Iris pigment epithelial cell (primary cell): ENCODE measurements at places on chromosomes 2 and 18.

DNA sequence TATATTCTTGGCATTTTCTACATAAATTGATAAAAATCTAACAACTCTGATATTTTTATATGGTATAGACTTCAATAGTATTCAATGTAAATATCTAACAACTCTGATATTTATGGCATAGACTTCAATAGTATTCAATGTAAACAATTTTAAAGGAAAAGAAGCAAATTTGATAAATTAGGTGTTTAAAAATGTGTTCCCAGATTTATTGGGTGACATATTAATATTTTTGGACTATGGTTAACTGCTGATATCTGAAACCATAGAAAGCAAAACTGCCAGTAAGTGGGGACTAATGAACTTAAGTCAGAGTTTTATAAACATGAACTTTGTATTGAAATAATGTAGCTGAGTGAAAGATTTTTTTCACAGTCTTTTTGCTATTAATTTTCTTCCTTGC is 1576.0 kb upstream of the DDX18 start:
- no peak for DNase-seq

DNA sequence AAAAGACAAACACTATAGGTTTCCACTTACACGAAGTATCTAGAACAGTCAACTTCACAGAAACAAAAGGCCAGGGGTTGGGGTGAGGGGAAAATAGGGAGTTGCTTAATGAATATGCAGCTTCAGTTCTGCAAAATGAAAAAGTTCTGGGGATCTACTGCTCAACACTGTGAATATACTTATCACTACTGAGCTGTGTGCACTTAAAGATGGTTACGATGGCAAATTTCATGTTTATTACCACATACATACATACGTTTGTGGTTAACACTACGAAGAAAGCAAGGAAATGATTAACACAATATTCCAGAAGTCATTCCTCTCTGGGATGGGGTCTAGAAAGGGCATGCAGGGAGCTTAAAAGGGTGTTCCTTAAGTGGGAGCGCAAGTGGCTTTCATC is 19.3 kb downstream of the MBOAT2 start:
- DNase-seq = peak; percentile 51

DNA sequence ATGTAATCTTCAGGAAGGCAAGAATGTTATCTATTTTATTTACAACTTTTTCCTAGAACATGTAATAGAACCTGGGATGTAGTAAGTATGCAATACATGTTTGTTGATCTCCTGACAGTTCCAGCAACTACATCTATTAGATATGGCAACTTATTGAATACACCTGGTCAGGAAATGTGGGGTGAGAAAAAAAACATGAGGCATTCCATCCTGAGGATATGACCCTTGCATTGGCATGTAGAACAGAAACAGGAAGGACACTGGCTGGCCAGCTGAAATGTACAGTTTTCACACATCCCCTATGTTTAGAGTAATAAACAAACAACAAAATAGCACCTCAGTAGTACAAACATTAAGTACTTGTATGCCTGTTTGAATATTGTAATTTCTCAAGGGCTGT is 272.6 kb upstream of the NT5C1B start:
- DNase-seq = no peak

DNA sequence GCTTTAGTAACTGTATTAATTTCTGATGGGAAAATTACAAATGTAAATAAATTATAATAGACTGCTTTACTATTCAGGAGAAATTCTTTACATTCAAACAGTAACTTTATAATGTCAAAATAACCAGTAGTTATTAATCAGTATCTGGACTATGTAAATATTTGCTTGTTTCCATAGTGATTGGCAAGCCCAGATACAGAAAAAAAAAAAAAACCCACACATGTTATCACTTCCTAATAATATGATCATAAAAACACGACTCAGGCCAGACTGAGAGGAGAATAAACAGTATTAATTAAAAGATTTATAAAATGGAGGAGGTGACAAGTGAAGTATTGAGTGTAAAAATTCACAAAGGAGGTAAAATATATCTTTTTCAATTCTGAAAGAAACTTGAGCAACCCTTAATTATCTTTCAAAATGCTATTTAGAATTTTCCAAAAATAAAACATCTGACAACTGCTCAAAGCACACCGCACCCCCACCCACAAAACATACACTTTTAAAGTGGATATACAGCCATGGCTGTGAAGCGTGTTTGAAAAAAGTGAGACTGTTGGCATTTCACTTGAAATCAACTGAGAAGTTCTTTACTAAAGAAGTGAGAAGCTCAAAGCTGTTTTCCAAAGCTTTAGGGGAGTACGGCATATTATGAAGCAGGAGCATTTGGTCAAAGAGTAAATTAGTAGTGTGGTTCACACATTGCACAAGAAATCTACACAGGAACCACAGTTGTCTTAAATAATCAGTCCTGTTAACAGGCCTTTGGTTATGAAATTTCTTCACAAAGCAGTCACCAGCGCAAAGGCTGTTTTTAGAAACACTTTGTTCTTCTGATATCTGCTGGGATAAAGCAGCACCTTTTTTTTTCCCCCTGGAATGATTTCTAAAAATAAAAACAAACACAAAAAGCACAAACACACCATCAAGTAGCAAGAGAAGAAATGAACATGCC is 475.8 kb downstream of the TXNL1 start:
- no peak for DNase-seq

- peak; percentile 7 for DNase-seq
Measured at GRCh38 chr18:67432806-67433205, 83.7 kb downstream of the DSEL start.

DNA sequence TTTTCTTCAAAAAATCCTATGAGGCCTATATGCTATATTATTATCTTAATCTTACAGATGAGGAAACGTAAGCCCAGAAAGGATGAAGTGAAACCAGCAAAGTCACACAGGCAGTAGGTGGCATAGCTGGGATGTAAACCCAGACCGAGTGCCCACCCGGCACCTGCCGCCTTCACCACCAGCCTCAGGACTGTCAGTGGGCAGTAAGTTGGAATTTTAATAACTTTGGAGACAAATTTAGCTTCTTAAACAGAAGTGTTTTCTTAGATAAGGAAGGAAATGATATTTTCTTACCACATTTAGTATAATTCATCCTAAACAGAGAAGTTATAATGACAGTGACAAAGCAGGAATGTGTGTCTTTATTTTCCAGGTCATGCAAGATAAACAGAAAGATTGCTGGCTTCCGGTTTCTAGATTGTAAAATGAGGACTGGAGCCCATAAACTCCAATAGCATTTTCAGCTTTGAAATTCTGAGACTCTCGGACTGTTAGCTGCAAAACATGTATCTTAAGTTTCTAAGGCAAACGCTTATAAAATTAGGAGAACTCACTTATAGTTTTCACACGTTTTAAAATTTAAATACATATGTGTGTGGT is 59.3 kb downstream of the CD8B2 start:
- no peak for DNase-seq

DNA sequence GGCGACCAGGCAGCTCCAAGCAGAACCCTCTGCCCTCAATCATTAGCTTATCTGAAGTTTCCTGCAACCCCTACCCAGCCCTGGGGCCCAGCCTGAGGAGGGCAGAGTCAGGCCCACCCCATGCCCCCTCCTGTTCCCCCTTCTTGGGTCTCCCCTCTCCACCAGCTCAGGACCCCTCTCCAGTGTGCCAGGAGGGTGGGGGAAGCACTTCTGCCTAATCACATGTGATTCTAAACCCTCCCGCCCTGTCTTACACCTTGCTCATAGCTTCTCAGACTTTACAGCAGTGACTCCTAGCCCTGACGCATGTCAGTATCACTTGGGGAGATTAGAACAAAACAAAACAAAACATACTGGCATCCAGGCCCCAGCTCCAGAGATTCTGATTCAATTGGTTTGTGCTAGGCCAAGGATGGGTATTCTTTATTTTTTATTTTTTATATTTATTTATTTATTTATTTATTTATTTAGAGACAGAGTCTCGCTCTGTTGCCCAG is 42.5 kb upstream of the ASAP2 start:
- DNase-seq = no peak

GRCh38 chr2:8408560-8409460 is 273.0 kb upstream of the ID2 start:
- DNase-seq = no peak

- DNase-seq = peak; percentile 71
Measured at GRCh38 chr2:101255501-101255900, 2.8 kb downstream of the CNOT11 start.

DNA sequence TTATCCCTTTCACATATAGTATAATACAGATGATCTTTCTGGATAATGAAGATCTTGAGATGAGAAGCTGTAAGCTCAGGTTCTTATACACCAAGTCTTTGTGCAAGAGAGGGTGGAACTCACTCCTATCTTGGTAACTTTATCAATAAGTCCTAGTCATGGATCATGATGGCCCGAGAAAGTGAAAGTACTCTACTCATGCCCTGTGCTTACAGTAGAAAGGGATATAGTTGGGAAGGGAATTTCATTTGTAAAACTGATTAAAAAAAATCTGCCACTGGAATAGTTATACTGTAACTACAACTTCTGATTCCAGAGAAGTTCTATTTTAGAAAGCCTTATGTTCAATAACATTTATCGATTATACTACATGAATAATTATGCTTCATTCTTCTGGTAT is 51.8 kb downstream of the MYO3B start:
- no peak for DNase-seq

DNA sequence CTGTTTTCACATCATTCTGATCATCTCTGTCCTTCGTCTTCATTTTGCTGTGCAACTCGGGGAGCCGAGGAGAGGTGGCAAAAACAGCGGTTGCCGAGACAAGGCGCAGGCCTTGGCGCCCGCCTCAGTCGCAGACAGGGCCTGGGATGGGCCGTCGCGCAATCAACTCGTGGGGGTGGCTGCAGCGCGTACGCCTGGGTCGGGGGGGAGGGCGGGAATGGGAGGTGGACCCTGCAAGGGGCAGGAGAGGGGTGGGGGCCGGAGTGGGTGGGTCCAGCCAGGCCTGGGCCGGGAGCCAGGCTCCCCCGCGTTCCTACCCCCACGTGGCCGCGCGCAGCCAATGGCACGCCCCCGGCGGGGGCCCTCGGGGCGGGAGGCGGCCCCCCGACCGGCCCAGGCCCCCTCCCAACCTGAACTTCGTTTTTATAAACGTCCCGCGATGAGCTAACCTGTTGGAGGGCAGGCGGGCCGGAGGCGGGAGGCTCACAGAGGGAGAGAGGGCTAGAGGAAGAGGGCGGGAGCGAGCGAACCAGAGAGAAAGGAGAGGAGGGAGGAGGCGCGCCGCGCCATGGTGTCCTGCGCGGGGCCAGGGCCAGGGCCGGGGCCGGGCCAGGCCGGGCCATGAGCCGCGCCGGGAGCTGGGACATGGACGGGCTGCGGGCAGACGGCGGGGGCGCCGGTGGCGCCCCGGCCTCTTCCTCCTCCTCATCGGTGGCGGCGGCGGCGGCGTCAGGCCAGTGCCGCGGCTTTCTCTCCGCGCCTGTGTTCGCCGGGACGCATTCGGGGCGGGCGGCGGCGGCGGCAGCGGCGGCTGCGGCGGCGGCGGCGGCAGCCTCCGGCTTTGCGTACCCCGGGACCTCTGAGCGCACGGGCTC is at the start of gene HOXD13:
Gene HOXD13 (plus strand): TSS at position 452 of the 875 bp plus-strand sequence. CDS start 170 bp downstream, at position 622.
- DNase-seq = no peak

GRCh38 chr2:177758591-177759371 is 313.8 kb downstream of the PDE11A start:
- DNase-seq = peak; percentile 47

DNA sequence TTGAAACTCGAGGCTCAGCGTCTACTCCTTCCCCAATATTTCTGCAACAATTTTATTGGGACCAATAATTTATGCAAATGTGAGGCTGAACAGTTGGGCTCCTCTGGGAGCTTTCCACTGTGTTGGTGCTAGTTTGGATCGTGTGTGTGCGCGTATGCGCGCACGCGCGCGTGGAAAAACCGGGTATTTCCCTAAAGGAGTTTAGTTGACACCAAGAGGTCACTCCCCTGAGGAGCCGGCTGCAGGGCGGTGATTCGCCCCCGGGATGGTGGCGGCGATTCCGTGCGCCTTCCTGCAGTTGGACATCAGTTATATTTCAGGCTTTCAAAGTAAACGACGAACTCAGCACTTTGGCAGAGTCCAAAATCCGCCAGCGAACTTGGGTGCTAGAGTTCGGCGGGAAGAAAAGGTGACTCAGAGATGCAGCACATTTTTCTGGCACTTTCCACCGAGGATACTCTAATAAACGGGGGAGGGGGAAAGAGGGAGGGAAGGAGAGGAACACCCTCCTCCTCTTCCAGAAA is 186.5 kb upstream of the FANCL start:
- DNase-seq = peak; percentile 35

DNA sequence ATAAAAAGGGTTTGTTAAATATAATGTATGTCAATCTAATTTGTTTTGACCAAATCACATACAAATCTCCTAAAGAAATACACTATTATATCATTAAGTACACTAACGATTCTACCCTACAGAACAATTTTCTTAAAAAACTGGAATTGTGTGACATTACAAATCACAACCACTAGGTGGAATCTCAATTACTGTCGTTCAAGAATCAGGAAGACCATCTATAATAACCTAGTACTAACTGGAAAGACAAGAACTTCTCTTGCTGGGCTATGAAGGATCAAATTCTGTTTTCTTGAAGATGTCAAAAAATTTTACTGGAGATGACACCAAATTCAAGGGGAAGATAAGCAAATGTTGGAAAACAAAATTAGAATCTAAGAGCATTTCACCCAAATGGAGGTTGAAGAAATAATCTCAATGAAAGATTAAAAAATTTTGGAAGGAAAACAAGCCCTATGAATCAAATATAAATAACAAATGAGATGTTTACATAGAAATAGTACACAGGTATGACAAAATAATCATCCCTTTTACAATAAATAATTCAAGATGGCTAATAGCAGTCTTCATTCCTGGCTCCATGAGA is 110.9 kb downstream of the STK39 start:
- DNase-seq = peak; percentile 63

- DNase-seq = peak; percentile 75
Measured at GRCh38 chr2:217994776-217995274, 8.0 kb downstream of the TNS1 start.

DNA sequence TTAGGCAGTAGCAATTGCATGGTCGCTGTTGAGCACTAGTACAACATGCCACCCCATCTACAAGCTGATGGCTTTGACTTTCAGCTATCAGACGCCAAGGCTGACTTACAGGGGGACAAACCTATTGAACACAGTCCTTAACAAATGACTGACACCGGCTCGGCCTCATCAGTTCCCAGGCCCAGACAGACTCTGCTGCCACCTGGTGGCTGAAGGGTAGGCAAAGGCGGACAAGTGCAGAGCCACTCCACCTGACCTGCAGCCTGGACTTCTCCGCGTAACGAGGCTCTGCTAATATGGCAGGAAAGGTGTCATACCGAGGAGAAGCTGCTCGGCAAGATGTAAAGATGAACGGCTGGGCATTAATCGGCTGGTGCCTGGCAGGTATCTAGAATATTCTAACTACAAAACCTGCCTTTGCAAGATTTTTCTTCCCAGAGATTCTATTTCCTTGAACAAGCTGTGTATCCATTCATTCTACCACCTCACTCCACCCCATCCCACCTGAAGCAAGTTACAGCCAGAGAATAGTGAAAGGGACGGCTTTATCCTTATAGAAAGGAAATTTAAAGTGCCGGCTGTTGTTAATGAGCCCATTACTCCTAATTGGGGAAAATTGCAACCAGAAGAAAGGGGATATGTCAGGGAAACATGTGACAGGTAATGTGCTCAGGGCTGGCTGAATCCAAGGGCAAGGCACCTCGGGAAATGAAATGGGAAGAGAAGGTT is 67.4 kb downstream of the STEAP3 start:
- DNase-seq = peak; percentile 63
